ENCODE measurements at places on chromosomes 7 and 10.

DNA sequence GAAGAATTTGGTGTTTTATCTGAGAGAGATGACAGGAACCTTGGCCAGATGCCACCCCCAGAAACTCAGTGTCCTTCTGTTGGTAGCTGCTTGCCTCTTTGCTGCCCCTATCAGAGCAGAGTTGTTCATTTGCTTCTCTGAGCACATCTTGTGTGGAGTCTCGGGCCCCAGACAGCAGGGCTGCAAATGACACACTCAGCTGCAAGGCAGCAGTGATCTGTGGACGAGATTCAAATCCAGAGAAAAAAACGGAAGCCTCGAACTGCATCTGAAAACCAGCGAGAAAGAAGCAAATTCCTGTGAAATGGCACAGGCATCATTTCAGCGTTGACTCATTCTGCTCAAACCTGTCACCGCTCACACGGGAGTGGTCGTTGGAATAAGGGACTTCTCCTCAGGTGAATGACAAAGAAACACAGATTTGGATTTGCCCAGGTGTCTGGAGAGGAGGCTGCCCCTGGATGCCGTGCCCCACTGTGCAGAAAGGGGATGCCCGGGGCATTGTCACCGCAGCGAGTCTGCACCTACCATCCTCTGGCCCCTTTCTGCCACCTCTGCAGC, 144.7 kb downstream of the PFKFB3 start:
- DNase-seq: peak; percentile 38

DNA sequence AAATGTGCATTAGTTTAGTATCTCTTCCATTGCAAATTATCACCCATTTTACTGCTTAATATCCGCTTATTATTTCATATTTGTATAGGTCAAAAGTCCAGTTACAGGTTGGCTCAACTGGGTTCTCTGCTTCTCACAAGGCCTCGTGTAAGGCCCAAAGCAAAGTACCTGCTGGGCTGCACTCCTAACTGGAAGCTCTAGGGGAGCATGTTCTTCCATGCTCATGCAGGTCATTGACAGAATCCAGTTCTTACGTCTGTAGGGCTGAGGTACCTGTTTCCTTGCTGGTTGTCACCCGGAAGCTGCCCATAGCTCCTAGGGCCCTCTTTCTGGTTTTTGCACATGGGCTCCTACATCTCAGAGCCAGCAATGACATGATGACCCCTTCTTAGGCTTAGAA, 79.6 kb downstream of the RAPGEF5 start:
- DNase-seq: no peak

DNA sequence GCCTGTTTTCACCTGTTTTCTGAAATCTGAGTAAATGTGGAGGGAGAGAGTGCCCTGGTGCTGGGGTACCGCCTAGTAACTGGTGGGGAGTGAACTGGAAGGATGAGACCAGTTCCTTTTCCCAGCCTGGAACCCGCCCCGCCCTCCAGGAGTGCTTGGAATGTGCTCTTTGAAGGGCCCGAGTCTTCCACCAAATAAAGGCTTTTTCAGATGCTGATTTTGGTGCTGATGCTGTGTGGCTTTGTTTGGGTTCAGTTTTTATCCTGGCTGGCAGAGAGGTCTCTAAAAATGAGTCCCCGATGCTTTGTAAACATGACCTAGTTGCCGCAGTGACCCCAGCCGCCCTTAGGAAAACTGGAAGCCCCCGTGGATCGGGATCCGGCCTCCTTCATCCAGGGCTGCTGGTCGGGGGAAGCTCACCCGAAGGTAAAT, 25.9 kb downstream of the FOXK1 start:
- no peak for DNase-seq

DNA sequence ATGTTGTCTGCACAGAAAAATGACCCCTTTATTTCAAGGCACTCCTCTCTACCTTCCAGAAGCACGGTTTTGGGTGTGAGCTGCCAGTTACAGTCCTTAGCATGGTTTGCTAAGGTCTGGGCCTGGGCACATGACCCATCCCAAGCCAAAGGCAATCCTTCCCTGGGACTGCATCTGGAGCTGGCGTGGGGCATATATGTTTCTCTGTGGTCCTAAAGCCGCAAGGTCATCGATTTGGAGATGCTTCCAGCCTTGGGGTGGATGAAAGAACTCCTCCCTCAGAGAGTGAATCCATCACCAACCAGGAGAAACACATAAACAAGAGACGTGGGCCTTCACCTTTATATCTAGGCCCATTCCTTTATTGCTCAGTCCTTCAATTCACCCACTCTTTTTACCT, 50.1 kb upstream of the IGFBP3 start:
- no peak for DNase-seq

DNA sequence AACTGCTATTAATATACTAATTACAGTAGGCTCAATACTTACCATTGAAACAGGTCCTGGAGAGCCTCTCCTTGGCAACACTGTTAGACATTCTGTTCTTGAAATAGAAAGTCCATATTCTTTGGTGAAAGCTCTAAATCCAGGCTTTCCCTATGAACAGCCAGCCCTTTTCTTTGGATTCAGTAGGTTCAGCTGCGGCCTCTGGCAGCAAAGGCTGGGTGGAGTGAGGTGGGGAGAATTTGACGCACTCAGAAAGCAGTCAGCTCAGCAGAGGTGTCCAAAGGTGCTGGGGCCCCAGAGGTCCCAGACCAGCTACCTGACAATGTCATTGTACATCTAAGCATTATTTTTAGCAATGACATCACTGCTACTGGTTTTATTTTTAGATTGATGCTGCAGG, 146.1 kb downstream of the GRK5 start:
- DNase-seq: no peak

- DNase-seq: no peak
These were observed 55.2 kb downstream of the SAMD9 start for GRCh38 chr7:93062599-93062998.

- peak; percentile 54 for DNase-seq
These were observed 2.7 kb downstream of the LRRC20 start for GRCh38 chr10:70379581-70380176.

GRCh38 chr10:48289501-48290238, 15.2 kb upstream of the FRMPD2 start:
- peak; percentile 40 for DNase-seq

DNA sequence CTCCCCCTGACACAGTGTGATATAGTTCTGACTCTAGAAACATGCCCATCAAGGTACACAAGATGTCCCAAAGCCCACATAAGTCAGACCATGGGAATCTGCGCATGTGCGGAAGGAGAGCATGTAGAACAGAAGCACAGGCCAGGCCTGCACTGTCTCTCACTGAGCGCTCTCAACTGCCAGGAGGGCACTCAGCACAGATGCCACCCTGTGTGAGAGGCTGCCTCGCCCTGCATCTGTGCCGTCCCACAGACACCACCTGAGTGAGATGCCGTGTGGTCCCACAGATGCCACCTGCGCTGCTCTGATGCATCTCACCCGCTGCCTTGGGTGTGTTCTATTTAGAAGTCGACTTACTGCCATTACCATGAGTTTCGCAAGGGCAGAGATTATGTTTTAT, 98.4 kb downstream of the VOPP1 start:
- no peak for DNase-seq

GRCh38 chr10:113169853-113170460, 219.9 kb downstream of the TCF7L2 start:
- DNase-seq: peak; percentile 50

- DNase-seq: no peak
These were observed 113.9 kb downstream of the DIP2C start for GRCh38 chr10:575402-576129.

DNA sequence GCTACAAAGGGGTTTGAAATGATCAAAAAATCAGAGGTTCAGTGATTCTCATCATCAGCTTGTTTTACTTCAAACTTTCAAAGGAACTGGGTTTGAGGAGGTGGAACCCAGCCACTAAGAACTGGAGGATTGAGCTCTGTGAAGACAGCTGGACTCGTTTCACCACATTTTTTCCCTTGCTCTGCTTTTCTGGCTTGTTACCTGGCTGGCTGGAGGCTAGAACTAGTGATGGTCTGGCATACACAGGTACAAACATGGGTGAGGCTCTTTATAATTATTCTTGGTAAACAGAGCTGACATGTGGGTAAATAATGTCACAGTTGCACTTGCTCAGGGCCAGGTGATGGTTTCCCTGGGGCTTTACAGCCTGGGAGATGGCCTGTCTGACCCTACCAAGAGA, 352.5 kb downstream of the FGFR2 start:
- no peak for DNase-seq

DNA sequence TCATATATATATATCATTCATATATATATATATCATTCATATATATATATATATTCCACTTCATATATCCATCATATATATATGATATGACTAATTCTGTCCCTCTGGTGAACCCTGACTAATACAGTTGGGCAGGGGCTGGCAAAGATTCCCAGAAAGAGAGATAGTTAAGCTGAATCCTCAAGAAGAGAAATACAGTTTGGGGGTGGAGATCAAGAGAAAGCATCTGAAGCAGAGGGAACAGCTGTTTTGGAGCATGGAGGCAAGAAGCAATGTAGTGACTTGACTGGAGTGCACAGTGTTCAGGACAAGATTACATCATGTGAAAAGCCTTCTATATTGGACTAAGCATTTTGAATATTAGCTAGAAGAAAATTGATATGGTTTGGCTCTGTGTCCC, 540.7 kb downstream of the MAGI2 start:
- DNase-seq: no peak

- no peak for DNase-seq
These were observed 23.1 kb upstream of the BMPER start for GRCh38 chr7:33882040-33882837.

DNA sequence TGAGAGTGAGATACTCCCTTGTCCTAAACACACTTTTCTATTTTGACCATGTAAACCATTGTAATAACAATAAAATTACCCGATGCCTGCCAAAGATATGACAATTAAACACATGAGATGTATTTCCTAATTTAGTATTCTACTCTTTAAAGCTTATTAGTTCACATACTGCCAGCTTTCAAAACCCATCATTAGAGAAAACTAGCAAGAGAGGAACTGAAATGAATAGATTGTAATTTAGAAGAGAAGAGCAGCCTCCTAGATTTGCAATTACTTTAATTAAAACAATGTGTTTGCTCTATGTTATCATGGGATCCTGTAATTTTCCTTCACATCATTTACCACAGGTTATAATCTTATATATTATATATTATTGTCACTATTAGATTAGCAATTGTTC, 428.2 kb downstream of the THSD7A start:
- no peak for DNase-seq

- DNase-seq: no peak
These were observed 14.7 kb downstream of the NODAL start for GRCh38 chr10:70426823-70427222.

- DNase-seq: no peak
These were observed 1159.6 kb downstream of the SORCS3 start for GRCh38 chr10:105800641-105801040.

- no peak for DNase-seq
These were observed 597.2 kb downstream of the TYW1 start for GRCh38 chr7:67593794-67594193.

GRCh38 chr10:48740015-48740707, 55.5 kb downstream of the WDFY4 start:
- DNase-seq: no peak

- DNase-seq: no peak
These were observed 545.7 kb downstream of the GATA3 start for GRCh38 chr10:8600192-8600591.

- peak; percentile 68 for DNase-seq
These were observed 15.0 kb downstream of the SNX8 start for GRCh38 chr7:2299131-2299829.

DNA sequence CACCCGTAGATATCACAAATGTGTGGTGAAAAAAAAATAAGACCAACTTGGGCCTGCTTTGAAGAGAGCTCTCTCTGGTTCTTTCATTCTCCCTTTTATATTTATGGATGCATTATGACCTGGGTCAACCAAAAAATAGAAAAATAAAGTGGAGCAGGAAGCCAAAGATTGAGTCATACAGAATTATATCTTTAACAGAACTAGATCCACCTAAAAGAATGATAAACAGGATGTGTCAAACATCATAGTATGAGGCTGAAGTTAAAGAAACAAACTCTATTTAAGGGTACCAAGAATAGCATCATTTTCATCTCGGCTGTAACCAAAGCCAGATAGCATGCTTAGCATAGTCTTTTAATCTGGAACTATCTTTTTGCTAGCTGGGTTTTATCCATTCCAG, 28.8 kb upstream of the NMT2 start:
- no peak for DNase-seq

DNA sequence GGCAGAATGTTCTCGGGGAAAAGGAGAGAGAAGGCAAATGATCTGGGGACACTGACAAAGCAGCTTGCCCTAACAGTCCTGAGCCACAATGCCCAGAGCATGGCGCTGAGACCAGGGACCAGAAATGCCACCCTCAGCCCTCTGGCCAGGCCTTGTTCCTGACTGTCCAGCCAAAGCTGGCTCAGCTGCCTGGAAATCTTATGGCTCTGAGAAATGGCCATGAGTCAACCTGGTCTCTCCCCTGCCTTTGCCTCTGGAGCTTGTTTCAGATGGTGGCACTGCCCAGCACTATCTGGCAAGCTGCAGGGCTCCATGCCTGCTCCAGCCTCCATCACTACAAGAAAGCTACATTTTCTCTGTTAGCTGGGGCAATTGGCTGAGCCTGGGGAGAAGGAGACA, 90.5 kb upstream of the PLXNA4 start:
- DNase-seq: no peak
